Stimulated activated CD4-positive, alpha-beta T cell treated with anti-CD3 and anti-CD28 coated beads, Interleukin-4, amount 100 ng/mL, for 24 hours (primary cell): ENCODE measurements at places on chromosomes 12 and 14.

DNA sequence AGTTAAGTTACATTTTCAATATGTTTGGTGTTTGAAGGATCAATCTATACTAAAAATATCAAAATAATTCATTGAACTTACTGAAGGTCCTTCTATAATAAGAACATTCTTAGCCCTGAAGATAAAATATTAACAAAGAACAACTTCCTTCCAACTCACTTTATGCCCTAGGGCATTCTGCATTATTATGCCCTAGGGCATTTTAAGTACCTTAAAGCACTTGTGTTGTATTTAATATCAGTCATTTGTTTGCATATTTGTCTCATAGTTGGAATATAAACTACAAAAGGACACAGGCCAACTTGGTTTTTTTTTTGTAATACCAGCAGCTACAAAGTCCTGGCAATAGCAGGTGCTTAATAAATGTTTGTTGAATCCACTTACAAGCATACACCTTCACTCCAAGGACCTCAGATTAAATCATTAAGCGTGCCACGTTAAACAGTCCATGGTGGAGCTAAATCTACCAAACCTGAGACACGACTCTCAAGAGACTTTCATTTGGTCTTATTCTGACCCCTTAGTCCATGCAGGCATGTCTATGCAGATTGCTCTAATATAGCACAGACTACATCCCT lies 50.7 kb downstream of the EPS8 start:
- no peak for DNase-seq

DNA sequence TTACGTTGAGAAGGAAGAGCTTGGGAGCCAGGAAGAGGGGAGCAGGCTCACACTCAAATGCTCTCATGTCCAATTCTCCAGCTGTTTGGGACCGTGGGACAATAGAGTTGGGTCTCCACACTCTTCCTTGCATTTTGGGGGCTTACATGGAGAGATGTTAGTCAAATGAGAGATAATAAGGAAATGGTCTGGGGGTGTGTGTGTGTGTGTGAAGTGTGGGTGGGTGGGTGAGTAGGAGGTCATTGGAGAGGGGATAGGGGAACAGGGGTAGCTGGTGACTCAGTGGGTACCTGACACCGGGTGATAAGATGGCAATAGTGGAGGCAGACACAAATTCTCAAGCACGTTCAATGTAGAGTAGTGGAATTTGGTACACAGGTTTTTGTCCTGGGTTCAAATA lies 68.0 kb downstream of the B4GALNT3 start:
- no peak for DNase-seq

DNA sequence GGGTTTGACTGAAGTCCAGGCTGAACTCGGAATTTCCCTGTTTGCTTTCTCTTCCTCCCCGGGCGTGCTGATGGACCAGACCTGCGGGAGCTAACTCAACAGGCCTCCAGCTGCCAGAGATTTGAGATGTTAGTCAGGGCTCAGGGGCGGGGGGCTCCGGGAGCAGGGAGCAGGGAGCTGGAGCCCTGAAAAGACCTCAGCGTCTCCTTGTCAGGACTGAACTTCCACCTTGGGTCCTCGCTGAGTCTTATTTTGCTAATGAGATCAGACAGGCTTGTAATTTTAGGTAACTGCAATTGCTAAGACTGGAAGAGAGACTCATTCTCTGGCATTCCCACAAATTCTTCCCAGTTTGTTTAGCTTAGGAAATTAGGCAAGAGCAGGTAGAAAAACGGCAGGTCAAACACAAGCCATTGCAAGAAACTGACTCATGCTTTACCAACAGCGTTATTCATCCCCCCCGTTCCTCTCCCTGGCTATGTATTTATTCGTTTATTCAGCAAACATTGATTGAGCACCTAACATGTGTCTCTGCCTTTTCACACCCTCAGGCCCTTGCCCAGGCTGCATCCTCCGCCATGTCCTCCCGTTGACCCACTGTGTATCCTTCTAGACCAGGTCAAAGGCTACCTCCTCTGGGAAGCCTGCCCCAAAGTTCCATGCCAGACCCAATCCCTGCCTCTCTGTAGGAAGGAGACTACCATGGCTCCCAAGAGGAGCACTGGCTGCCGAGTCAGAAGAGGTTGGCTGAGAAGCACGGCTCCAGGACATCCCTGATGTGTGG lies 80.4 kb upstream of the DIO3 start:
- DNase-seq, result no peak

DNA sequence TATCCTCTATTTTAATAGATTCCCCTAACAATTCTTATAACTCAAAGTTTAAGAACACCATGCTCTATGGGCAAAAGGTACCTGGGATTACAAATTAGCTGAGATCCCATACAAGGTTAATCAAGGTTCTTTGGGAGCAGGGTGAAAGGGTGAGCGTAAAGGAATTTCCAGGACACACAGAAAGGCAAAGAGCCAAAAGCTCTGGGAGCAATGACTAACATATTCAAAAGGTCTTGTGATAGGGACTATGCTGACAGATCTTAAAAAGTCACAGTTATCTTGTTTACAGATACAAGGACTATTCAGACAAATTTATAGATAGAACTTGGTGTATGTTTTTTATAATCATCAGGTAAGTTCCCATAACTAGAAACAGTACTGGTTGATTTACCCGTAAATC lies 19.5 kb upstream of the PPFIBP1 start:
- DNase-seq, result no peak

- DNase-seq, result peak; percentile 73
These were observed 545 bp downstream of the YARS2 start for GRCh38 chr12:32755051-32755653.

DNA sequence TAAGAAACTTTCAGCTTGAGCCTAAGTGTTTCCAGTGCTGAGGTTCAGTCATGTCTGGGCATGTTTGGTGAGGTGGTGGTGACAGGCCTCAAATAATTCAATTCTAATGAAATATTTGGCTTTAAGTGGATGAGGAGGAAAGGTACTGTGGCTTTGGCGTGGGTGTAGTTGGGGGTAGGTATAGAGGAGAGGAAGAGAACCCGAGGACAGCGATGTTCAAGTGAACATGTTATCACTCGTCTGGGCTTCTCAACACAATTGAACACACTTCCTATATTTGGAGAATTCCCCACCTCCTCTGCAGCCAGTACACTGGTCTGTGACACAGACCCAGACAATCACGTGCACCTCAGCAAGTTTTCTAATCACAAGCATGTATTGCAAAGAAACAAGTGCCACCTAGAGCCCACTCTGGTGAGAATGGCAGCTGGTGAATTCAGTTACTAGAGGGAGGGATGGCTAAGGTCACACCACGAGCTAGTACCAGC lies 53.0 kb downstream of the IFNG-AS1 start:
- DNase-seq, result peak; percentile 36

DNA sequence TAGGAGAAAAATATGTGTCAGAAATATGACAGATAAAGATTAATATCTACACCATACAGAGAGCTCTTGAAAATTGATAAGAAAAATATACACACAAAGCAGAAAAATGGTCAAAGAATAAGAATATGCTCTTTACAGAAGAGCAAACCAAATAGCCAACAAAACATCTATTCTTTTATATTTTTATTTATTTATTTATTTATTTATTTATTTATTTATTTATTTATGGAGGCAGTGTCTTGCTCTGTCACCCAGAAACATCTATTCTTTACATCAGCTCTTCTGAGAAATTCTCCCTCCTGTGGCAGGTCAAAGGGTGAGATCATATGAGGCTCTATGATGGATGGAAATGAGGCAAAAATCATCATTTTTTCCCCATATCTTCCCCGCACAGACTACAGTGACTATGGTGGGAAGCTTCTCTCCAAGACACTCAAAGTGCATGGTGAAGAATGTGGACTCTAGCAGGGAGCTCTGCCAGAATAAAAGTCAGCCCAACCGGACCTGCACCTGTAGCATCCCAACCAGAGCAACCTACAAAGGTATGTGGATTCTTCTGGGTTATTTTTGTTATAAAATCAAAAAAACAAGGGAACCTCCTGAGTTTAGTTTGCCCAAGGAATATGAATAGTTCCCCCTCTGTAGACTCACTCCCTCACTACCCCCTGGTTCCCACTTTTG lies 71.4 kb downstream of the PLXNC1 start:
- no peak for DNase-seq

GRCh38 chr12:56222531-56222895 lies 791 bp upstream of the RNF41 start:
- no peak for DNase-seq

GRCh38 chr14:99137913-99138571 lies 134.0 kb downstream of the BCL11B start:
- no peak for DNase-seq

- no peak for DNase-seq
These were observed 61.5 kb upstream of the PTGR2 start for GRCh38 chr14:73789989-73790581.

GRCh38 chr14:72033365-72033764 lies 101.1 kb downstream of the RGS6 start:
- no peak for DNase-seq

GRCh38 chr12:115060477-115061168 lies 376.6 kb upstream of the TBX3 start:
- no peak for DNase-seq

DNA sequence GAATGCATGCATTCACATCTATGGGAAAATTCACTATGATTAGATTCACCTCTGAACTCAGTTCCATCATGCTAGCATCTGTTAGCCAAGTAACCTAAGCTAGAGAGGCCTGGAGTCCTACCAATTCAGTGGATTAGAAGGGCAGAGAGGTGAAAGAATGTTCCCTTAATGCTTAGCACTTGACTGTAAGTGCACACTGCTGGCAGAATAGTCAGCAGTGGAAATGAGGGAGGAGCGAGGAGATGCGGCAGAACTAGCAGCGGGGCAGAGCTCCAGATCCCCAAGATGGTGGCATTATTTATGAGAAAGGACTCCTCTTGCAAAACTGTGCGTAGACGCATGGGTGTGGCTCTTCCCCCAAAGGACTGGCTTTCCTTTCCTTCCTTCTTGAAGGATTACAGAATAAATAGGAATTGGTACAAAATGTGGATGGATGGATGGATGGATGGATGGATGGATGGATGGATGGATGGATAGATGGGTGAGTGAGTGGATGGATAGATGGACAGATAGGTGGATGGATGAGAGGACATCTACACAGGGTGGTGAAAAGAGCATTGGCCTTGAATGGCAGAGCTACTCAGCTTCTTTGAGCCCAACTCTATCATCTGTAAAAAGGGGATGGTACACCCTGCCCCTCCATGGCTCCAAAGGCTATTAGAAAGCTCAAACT lies 227.2 kb downstream of the CHST11 start:
- no peak for DNase-seq

- no peak for DNase-seq
These were observed 258.4 kb upstream of the HMGA2 start for GRCh38 chr12:65565601-65566560.

DNA sequence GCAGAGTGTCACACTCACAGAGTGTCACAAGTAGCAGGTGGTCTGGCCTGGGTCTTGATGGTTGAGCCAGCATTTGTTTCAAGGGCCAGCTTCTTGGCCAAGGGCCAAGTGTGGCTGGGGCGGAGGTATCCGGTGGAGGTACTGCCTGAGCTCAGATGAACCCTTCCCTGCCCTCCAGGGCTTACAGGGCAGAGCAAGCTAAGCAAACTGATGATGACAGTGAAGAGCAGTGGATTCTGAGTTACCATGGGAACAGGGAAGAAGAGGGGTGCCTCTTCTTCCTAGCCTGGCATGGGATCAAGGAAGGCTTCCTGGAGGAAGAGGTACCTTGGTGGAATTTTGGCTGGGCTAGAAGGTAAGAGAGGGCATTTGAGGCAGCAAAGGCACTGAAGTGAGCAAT lies 35.7 kb downstream of the MVK start:
- no peak for DNase-seq

GRCh38 chr12:108584456-108585065 lies 13.3 kb downstream of the TMEM119 start:
- DNase-seq, result no peak

- DNase-seq, result no peak
These were observed 65.5 kb upstream of the PRKD1 start for GRCh38 chr14:29993143-29993542.

DNA sequence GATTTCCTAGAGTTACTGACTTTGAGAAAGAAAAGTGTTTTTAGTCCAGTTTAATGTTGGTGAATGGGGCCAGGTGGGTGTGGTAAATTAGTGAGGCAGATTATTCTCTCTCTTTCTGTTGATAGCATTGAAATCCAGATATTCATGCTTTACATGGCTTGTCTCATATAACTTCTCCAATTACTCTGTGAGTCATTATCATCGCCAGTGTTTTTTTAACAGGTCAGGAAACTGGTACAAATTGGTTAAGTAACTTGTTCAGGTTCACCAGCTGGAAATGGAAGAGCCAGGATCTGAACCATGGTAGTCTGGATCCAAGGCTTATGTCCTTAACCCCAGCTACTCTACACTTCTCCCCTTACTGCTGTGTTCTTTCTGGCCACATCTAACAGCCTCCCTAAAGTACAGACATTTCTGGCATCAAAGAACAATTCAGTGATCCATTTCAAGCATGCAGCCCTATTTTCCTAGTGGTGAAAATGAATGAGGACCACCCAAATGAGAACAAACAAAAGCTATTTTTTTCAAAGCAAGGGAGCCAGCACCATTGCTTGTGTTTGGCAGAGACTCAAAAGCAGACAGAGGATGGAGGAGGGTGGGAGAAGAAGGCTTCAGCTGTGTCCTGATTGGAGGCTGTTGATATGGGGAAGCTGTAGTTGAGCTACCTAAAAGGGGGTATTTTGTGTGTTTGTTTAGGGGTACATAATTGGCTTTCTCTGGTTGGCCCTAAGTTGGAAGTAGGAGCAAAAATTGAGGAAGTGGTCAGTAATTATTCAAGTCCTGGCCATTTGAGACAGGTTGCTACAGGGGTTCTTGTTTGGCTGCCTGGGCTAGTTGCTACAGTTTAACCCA lies 1.7 kb downstream of the IRAK3 start:
- DNase-seq, result no peak

DNA sequence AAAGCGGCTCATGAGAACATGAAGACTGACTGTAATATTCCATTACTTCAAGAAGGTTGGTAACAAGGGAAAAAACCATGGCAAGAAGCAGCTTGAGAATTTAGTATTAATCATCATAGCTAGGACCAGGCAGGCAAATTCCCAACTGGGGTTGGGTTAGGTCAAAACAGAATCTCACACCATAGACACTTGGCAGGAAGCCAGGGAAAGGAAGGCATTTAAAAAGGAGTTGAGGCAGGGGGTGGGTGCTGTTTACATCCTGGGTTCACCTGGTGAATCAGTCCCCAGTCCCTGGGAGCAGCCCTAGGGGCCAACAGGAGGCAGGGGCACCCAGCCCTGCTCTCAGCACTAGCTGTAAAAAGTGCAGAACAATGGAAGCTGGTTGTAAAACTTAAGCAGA lies 108.6 kb downstream of the EGLN3 start:
- DNase-seq, result no peak

GRCh38 chr14:90677484-90678050 lies 138.7 kb downstream of the TTC7B start:
- peak; percentile 11 for DNase-seq

- no peak for DNase-seq
These were observed 87.6 kb upstream of the EGLN3 start for GRCh38 chr14:34038358-34039057.
